ENCODE measurements at places on chromosomes 1 and 21.

DNA sequence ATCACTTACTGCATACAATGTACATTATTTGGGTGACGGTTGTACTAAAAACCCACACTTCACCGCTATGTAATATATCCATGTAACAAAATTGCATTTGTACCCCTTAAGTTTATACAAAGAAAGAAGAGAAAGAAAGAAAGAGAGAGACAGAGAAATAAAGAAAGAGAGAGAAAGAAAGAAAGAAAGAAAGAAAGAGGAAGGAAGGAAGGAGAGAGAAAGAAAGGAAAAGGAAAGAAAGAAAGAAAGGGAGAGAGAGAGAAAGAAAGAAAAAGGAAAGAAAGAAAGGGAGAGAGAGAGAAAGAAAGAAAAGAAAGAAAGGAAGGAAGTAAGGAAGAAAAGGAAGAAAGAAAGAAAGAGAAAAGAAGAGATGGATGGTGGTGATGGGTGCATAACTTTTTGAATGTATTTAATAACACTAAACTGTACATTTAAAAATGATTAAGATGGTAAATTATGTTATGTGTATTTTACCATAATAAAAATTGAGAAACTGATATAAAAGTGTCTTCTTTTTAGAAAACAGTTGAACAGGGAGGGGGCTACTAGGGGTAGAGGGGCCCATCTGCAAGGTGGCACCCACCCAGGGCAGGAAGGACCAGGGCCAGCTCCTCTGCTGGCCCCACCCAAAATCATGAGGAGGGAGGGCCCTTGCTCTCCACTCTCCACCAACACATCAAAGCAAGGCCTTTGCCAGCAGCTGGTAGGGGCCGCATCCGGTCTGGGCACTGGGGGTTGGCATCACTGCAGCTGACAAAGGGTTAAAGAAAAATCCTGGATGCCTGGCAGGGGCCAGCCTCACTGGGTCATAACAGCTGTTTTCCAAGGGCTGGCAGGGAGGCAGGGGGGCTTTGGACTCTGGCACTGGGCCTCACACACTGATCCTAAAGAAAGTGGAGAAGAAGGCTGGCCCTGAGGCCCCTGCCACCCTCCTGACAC lies 153.9 kb upstream of the EDN2 start:
- DNase-seq: no peak

DNA sequence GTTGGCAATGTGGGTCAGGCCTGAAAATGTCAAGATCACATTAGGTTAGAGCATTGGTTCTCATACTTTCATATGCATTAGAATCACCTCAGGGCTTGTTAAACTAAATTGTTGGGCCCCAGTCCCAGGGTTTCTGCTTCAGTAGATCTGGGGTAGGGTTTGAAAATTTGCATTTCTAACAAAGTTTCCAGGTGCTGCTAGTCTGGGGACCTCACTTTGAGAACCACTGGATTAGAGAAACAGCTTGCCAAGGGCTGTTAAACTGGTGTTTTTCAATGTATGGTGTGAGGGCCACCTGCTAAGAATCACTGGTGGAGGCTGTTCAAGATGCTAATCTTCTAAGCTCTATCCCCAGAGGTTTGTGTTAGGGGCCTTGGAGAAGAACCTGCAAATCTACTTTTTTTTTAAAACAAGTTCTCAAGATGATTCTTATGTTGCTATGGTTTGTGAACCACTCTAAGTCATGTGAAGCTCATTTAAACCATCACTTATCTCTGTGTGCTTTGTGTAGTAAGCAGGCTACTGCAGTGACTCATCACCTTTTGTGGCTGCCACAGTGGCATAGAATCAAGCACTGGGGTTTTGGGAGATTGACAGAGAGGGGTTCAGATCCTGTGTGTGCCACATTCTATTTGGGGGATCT lies 152.2 kb downstream of the S1PR1 start:
- DNase-seq: no peak

DNA sequence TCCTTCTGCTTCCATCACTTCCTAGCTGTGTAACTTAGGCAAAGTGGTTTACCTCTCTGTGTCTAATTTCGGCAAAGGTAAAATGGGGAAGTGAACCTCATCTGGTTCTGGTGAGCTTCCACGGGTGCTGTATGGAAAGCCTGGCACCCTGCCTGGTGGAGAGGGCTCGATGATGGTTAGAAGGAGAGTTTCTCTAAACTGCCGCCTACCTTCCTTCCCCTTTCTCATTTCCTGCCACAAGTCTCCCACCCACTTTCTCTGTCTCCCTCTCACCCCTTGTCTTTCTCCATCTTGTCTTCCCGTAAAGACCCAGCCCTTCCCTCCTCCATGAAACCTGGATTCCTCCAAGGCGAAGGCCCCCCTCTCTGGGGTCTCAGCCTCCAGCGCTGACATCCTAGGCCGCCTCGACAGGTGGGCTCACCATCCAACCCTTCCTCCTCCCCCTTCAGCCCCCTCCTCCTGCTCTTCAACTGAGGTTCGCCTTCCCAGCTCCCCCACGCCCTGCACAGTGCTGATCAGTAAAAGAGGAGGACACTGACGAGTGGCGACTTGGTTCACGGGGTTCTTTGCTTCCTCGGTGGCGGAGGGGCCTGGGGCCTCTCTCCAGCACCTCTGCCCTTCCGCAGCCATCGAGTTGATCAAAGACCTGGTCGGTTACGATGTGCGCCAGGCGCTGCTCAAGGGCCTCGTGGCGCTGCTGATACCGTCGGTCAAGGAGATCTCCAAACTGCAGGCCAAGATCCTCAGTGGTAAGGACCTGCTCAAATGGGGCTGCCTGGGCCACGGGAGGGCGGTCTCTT lies 7.3 kb downstream of the RNU5D-1 start:
- no peak for DNase-seq

- no peak for DNase-seq
Observed at GRCh38 chr1:241217516-241217915, 139.5 kb downstream of the RGS7 start.

GRCh38 chr1:165753934-165754333 lies 14.7 kb downstream of the TMCO1 start:
- no peak for DNase-seq

GRCh38 chr1:19110257-19110927 lies 99.7 kb downstream of the UBR4 start:
- DNase-seq: no peak

GRCh38 chr1:65992165-65992821 lies 199.6 kb downstream of the PDE4B start:
- DNase-seq: no peak

DNA sequence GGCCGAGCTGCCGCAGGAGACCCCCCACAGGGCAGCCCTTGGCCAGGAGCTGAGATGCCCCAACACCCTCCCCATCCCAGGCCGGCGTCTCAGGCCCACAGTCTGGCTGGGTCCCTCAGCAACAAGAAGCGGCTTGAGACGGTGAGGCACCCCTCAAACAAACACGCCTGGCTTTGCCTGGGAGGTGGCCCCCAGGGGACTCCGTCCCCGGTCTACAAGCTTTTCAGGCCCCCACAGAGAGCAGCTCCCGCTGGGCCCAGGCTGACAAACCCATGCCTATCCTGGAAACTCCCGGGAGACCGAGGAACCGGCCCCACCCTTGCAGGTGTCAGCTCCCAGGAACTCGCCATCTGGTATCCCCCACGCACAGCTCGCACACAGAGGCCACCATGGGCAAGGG lies 67.0 kb downstream of the ARHGEF16 start:
- no peak for DNase-seq

GRCh38 chr1:20530306-20530705 lies 22.1 kb upstream of the FAM43B start:
- no peak for DNase-seq

- no peak for DNase-seq
Observed at GRCh38 chr1:118042501-118042900, 113.0 kb downstream of the WDR3 start.

DNA sequence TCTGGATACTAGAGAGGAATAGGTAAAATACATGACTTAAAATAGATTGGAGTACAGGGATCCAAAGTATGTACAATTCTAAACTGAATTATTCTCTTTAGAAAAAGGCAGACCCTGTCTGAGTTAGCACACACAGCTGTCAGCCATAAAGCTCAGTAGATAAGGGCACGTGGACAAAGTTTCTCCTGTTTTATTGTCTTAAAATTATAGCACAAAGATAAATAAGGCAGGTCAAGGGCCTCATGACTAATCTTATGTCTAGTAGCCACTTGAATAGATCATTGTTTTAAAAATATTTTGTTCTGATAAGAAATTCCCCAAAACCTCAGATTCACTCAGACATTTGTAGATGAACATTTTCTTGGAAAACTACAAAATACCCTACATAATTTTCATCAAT lies 205.2 kb downstream of the ZP4 start:
- no peak for DNase-seq

DNA sequence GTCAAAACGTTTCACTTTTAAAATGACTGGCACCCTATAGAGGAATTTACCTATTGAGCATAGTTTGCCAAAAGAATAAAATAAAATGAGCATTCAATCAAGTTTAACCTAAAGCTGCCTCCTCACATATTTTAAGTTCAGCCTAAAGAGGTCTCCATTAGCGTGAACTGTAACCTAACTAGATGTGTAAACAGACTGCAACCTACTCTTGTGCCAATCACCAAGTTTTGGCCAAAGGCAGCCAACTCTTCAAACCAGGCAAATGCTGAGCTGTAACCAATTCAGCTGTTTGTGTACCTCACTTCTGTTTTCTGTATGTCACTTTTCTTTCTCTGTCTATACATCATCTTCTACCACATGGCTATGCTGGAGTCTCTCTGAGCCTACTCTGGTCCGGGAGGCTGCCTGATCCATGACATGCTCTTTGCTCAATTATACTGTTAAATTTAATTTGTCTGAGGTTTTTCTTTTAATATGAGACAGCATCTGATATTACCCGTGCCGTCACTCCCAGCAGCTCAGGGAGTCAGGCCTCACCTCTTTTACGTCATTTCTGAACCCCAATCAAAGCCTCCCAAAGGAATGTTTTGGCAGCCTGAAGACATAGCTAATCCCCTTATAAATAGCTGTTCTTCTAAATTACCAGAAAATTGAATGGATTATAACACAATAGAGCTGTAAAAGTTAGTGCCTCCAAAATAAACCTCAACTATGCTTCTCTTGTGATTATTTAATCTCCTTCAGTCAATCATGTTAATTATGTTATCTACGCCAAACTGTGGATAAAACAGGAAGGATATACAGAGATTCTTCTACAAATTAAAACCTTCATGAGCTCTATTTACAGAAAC lies 81.0 kb upstream of the NR5A2 start:
- DNase-seq: no peak

DNA sequence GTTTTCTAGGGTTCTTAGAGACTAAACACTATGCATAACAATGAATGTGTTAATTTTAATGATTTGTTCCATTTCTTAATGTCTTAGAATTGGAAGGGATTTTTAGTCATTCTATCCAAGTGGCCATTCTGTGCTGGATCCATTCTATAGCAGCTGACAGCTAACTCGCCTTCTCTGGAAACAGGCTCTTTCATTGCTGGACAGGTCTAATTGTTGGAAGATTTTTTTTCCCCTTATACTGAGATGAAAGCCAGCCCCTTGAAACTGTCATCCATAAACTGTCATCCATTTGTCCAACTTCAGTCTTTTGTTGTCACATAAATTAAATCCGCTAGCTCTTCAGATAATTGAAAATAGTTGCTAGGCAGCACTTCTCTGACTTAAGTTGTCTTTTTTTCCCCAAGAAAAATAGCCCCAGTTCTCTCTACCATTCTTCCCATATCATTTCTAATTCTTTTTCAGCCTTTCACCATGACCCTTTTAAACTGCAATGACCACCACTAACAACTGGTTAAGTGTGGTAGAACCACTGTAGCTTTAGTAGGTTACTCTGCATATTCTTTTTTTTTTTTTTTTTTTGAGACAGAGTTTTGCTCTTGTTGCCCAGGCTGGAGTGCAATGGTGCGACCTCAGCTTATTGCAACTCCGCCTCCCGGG lies 19.7 kb downstream of the AK4 start:
- no peak for DNase-seq

DNA sequence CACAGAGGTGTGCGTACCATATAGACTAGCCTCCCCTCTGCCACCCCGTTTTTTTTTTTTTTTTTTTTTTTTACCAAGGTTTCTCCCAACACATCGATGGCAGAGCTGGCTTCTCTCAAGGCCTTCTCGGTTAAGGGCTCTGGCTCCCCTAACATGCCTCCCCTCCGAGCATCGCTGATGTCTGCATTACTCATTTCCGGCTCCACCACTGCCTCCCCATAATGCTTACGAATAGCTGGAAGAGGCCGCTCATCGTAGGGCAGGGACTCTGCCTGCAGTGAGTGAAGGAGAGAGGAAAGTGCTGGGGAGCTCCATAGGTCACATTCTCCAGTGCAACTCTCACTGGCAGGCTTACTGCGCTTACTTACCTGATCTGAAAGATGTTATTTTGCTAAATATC lies 20.6 kb downstream of the CEP104 start:
- DNase-seq: no peak

DNA sequence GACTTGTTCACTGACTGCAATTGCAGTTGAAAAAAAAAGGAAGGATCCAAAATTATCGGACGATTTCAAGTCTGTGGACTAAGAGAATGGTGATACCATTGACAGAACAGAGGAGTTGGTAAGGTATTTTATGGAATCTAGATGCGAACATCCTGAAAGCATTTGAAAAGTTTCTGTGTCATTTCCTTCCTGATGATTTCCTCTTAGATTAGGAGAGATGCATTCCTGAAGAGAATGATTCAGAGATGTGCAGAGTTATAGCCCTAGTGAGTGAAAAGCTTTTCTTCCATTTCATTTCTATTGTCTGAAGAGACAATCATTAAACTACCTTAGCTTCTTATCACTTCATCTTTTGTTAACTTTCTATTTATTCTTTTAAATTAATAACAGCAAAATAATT lies 200.0 kb downstream of the KCNK2 start:
- no peak for DNase-seq

- no peak for DNase-seq
Observed at GRCh38 chr1:235343726-235344125, 15.4 kb downstream of the GGPS1 start.

DNA sequence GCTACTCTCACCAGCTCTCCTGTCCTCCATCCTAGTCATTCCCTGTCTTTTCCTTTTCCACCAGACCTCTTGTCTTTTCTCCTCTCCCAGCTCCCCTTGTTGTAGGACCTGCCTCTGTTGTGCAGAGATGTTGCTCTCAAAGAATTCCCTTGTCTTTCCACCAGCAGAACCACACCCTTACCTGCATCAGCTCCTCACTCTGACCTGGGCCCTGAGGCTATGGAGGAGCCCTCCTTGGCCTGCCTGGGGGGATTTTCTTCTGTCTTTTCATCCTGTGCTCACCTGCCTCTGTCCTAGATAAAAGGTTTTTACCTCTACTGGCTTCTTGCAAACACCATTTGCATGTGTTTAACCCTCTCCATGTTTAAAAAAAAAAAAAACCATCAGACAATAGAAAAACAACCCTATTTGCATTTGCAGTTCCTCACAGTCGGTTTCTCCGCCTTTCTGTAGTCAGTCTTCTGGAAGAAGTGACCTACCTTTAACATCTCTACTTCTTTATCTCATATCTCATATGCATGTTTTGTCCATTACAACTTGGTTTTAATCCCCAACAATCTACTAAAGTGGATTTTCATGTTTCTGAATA lies 12.1 kb downstream of the FCRL5 start:
- DNase-seq: no peak

DNA sequence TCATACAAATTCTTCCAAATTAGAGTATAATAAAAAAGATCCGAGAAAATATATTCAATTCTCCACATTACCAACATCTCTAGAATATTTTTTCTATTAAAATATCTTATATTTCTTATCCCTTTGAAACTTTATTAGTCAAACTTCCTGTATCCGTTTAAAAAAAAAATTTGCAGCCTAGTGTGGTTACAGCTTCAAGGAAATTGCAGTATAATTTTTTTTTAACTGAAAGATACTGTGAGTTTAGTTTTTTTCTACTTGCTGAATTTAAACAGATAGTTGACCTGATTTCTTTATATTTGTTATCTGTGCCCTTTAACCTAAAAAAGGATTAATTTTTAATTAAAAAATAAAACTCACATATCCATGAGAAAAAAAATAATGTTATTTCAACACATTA lies 1.5 kb downstream of the RGS18 start:
- DNase-seq: no peak

Measured in cortex of kidney (tissue), 1 donor.